Kidney (tissue), 22 donors: ENCODE measurements at places on chromosomes 3 and 15. TPM values are rescaled to one million over a fixed set of nuclear protein-coding genes. Genes with fewer than 3 reads are reported as not detected.

TIMP4 gene
- 2.4 TPM for polyA plus RNA-seq

C3orf20 gene
- not detected for polyA plus RNA-seq

ARPIN gene
- 11.7 TPM for polyA plus RNA-seq

ANKRD28 gene
- polyA plus RNA-seq, result 9.8 TPM

MYRIP gene
- 0.92 TPM for polyA plus RNA-seq

TNNC1 gene
- polyA plus RNA-seq, result 86.6 TPM

DZIP1L gene
- 2.9 TPM for polyA plus RNA-seq
